ENCODE measurements at places on chromosomes 13 and 19. TPM values are rescaled to one million over a fixed set of nuclear protein-coding genes. Genes with fewer than 3 reads are reported as not detected.

FGF21 gene
- not detected for total RNA-seq

LRRC8E gene
- total RNA-seq = 14.8 TPM

FEM1A gene
- 13.0 TPM for total RNA-seq

ZNF225 gene
- 9.2 TPM for total RNA-seq

ICAM5 gene
- 0.40 TPM for total RNA-seq

CD209 gene
- total RNA-seq = not detected

ZNF583 gene
- 7.2 TPM for total RNA-seq

ZAR1L gene
- not detected for total RNA-seq

CEACAM20 gene
- total RNA-seq = not detected

ELSPBP1 gene
- total RNA-seq = not detected

PBX4 gene
- total RNA-seq = 2.6 TPM

CEACAM3 gene
- total RNA-seq = not detected

EXOC3L2 gene
- not detected for total RNA-seq

COX6B2 gene
- total RNA-seq = not detected

All from renal cortical epithelial cell (primary cell).